ENCODE measurements at places on chromosomes 12 and 14.
A peak's percentile ranks its signal among the peaks of the same experiment; 100 is the strongest.

DNA sequence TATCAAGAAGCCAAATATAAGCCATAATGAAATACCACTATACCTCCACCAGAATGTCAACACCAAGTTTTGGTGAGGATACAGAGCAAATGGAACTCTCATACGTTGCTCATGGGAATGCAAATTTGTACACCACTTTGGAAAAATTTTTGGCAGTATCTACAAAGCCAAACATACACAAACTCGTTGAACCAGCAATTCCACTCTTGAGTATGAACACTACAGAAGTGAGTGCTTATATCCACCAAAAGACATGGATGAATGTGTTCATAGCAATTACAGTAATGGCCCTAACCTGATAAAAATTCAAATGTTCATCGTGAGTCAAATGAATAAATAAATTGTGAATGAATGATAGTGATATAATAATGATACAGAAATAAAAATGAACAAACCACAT lies 24.8 kb downstream of the C12orf71 start:
- no peak for DNase-seq

DNA sequence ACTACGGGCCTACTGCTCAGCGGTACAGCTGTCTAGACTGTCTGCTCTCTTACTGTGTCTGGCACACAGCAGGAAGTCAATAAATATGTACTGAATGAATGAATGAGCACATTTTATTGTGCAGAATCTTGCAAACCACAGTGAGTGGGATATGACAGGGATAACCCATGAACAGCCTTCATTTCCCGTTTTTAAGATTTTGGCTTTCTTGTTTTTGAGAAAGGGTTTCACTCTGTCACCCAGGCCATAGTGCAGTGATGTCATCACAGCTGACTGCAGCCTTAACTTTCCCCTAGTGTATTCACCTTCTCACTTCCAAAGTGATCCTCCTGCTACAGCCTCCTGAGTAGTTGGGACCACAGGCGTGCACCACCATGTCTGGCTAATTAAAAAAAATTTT lies 203.1 kb downstream of the AEBP2 start:
- no peak for DNase-seq

- DNase-seq, result no peak
Measured at GRCh38 chr14:69683971-69684370, 72.6 kb downstream of the SUSD6 start.

DNA sequence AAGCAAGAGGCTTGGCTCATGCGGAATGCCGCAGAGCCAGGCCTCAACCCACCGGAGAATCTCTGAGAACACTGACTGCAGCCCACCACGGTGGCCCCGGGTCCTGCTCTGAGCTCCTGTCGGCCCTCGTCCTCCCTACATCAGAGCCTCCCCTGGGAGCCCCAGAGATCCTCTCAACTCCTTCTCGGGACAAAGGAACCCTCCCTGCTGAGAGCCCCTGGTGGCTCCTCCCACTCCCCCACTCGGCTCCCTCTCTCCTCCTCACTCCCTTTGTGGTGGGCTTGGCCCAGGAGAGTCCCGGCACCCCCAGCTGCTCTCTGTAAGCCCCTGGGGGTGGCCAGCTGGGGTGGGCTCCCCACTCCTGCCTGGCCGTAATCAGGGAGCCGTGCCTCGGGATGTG lies 11.1 kb upstream of the INF2 start:
- DNase-seq, result no peak

- no peak for DNase-seq
Measured at GRCh38 chr12:69998011-69998410, 173.0 kb downstream of the MYRFL start.

DNA sequence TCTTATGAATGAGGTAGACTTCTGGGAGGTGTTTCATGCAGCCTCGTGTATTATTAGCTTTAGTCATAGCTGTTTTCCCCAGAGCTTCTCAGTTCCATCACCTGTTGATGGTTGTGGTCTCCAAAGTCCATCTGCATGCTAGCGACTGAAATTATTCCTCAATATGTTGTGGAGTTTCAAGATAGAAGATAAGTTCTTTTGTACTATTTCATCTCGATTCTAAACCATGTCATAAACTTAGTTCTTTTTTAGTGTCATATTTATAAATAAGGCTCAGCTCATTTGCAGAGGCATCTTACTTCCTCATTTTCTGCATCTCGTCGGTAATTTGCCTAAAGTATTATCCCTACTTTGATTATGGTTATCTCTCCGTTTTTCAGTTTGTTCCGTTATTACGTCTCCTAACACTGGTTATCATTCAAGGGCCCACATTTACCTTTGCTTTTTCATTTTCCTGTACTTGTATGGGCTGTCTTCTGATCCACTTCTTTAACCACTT lies 119.1 kb downstream of the ITPR2 start:
- DNase-seq, result no peak

DNA sequence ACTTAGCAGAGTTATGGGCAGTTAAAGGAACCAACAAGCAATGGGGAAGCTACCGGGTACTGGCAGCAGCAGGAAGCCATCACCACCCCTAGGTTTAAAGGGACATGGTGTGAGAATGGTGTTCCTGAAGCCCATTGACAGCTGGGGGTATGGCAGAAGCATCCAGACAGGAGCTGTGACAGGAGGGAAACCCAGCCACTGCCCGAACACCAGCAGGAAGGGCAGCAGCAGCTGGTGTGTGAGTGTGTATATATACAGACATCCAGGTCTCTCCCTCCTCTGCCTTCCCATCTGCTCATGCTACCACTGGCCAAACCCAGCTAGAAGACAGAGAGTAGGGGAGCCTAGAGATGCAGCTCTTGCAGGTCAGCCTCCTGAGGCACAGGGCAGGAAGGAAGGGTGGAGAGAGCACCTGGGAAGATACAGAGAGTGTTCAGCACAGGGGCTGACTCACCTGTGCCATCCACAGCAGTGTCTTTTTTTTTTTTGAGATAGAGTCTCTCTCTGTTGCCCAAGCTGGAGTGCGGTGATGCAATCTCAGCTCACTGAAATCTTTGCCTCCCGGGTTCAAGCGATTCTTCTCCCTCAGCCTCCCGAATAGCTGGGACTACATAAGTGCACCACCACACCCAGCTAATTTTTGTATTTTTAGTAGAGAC lies 9.2 kb upstream of the ADCK1 start:
- DNase-seq, result no peak

DNA sequence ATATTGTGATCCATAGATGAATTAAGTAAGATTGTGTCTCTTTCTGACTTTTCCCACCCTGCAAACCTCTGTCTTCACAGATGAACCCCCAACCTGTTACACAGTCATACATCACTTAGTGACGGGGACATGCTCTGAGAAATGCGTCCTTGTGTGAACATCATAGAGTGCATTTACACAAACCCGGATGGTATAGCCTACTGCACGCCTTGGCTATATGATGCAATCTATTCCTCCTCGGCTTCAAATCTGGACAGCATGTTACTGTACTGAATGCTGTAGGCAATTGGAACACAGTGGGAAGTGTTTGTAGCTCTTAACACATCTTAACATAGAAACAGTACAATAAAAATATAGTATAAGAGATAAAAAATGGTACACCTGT lies 7.4 kb upstream of the TESPA1 start:
- DNase-seq, result no peak

DNA sequence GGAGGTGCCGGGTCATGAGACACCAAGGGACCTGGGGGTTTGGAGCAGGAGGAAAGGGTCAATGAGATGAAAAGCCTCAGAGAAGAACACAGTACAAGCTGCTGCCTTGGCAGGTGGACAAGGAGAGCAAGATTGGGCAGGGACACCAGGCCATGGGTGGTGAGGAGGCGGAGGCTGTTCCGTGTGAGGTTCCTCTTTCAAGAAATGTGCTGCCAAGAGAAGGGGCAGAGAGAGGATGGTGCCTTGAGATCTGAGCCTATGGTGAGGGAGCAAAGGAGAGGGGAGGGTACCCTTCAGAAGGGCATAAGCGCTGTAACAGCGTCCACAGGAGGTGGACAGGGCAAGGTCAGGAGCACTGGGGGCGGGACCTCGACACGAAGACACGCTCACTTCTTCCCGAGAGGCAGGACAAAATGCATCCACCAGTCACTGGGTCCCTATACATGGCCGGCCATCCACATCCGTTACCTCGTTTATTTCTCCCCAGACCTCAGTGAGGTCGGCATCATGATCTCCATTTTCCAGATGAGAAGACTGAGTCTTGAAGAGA lies 100.2 kb downstream of the B4GALNT3 start:
- DNase-seq, result no peak

DNA sequence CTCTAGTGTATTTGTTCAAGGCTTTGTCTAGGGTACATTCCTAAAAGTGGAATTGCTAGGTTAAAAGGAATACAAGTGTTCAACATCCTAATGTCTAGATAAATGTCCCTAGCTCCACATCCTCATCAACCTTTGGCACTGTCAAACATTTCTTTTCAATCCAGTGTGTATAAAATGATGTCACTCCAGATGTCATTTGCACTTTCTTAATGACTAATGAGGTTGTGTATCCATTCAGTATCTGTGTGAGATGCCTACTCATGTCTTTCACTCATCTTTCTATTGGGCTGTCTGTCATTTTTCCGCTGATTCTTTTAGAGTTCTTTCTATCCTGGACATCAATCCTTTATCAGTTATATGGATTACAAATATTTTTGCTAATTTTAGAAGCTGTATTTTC lies 43.3 kb downstream of the ARMH4 start:
- DNase-seq, result no peak

GRCh38 chr14:92794961-92795360 lies 856 bp downstream of the GOLGA5 start:
- DNase-seq, result no peak

DNA sequence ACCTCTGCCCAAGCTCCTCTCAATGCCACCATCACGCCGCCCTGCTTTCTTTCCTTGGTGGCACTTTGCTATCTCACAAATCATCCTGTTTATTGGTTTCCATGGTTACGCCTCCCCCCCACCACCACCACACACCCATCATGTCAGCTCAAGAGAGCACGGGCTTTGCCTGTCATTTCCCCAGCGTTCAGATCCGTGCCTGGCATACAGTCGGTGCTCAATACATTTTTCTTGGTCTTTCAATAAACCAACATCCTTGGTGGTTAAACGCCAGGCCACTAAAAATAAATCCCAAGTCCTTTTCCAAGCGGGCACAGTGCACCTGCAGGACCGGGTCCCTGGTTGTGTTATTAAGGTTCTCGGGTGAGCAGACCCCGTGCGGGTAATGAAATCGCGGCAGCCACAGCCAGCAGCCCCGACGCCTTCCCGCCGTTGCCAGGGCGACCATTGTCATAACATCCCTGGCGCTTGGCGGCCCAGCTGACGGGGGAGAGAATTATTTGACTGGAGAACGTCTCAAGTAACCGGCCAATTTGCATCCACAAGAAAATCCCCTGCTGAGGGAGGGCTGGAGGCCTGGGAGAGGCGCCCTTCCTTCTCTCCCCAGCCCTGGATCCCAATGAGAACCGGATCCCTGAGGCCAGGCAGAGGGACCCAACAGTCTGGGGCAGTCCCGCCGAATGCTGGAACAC lies 92.9 kb downstream of the KSR2 start:
- DNase-seq, result no peak

GRCh38 chr12:126353604-126354003 lies 1288.4 kb downstream of the AACS start:
- no peak for DNase-seq

- DNase-seq, result peak; percentile 8
Measured at GRCh38 chr12:124898200-124898922, 16.1 kb downstream of the UBC start.

GRCh38 chr14:63972323-63972932 lies 119.6 kb downstream of the SYNE2 start:
- DNase-seq, result no peak

DNA sequence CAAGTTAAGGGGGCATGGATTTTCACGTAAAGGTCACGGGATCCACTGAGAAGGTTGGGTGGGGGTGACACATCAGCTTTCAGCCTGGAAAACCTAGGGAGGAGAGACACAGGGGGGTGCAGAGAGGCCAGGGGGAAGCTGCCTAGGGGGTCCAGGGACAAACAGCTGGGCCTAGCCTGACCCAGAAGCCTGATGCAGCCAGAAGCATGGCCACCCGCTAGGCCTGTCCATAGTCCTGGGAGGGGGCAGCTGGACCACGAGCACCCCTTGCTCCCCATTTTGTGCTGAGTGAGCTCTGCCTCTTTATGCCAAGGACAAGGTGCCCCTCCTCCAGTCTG lies 322.7 kb upstream of the RTL1 start:
- DNase-seq, result no peak

- no peak for DNase-seq
Measured at GRCh38 chr12:130435826-130436225, 98.1 kb downstream of the PIWIL1 start.

DNA sequence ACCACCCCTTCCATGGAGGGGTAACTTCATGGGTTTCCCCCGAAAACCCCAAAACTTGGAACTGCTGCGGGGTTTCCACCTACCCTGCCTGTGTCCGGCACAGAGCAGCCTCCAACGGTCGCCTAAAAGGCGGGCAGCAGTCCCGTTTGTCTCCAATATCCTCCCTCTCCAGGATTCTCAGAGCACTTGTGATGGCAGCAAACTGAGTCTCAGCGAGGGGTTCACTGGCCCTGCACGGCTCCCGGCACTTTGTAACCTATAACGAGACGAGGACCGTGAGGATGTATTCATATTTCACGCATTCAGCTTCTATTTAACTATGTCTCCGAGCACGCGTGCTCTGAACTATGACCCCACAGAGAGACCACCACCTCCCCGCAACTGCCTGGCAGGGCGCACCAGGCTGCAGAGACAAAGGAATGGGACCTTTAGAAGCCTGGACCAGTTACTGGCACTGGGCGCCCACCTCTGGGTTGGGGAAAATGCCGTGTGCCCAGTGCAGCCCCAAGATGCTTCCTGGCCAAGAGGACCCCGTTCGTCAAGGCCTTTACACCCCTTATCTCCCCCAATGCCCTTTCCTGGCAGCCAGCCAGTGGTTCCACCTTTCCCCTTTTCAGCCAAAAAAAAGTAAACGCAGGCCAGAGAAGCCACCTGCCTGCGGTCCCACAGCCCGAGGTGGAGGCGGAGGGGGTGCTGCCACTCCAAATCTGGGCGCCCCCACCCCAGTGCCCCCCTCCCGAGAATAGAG lies 173.1 kb upstream of the RTL1 start:
- DNase-seq, result no peak

GRCh38 chr14:20848955-20849570 lies 42.1 kb upstream of the RNASE3 start:
- DNase-seq, result no peak

- DNase-seq, result no peak
Measured at GRCh38 chr14:33364466-33364865, 425.8 kb downstream of the NPAS3 start.

GRCh38 chr12:45762185-45763110 lies 32.9 kb downstream of the ARID2 start:
- no peak for DNase-seq

DNA sequence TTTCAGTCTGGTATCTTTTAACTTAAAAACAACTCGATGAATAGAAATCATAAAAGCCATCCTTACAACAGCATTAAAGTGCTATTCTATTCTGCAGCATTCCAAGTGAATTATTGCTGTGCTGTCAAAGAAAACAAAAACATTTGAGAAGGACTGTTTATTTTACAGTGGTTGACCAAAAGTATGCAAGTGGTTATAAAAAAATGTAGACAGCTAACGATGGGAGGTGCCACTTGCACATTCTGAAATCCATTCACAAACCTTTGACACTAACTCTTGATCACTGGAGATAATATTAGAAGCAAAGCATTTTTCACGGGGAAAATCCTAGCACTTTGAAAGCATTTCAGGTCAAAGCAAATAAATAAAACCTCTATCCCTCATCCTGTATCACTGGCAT lies 55.6 kb downstream of the HMGA2 start:
- no peak for DNase-seq
